Cardiac muscle cell (in vitro differentiated cells and primary cell): ENCODE measurements at places on chromosomes 1 and 21.

GRCh38 chr1:185699874-185700273 is 34.3 kb upstream of the HMCN1 start:
- no peak for DNase-seq

DNA sequence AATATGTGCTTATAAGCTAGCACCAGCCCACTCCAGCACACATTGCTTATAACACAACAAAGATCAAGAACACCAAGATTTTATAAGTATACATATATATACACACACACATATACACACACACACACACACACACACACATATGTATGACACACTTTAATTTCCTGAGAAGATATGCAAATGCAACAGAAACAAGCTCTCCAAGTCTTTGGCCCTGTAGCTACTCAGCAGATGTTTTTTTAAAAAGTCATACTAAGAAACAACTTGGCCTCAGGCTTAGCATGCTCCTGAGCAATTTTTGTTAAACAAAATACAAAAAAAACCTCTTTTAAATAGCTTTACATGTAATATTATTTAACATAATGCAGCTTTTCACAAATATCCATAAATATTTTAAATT is 11.1 kb downstream of the TNFSF18 start:
- DNase-seq: peak; percentile 26

DNA sequence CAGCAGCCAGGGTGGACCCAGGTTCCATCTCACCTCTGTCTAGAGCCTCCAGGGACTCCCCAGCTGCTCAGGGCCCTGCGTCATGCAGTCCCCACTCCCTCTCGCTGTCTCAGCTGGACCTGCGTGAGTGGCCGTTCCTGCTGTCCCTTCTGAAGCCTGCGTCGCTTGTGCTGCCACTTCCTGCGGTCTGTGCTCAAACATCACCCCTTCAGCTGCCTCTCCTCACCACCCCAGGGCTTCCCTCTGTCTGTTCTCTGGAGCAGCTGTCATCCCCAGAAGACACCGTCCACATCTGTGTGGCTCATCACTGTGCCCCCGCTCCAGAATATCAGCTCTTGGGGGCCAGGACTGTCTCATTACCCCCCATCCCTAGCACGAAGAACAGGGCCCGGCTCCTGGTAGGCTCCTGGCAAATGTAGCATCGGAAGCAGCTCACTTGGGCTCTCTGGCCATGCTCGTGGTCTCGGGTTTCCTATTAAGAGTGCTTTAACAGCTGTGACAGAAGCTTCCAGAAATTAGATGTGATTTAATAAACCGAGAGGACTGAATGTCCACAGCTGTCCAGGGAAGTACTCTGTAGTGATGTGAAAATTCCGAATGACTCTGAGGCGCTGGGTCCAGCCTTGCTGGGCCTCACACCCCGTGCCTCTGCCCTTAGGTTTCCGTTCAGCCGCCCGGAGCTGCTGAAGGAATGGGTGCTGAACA is 3.3 kb downstream of the THAP3 start:
- no peak for DNase-seq

GRCh38 chr1:214494706-214495105 is 56.7 kb downstream of the PTPN14 start:
- DNase-seq: no peak

GRCh38 chr21:26236281-26236680 is 65.7 kb upstream of the APP start:
- no peak for DNase-seq

DNA sequence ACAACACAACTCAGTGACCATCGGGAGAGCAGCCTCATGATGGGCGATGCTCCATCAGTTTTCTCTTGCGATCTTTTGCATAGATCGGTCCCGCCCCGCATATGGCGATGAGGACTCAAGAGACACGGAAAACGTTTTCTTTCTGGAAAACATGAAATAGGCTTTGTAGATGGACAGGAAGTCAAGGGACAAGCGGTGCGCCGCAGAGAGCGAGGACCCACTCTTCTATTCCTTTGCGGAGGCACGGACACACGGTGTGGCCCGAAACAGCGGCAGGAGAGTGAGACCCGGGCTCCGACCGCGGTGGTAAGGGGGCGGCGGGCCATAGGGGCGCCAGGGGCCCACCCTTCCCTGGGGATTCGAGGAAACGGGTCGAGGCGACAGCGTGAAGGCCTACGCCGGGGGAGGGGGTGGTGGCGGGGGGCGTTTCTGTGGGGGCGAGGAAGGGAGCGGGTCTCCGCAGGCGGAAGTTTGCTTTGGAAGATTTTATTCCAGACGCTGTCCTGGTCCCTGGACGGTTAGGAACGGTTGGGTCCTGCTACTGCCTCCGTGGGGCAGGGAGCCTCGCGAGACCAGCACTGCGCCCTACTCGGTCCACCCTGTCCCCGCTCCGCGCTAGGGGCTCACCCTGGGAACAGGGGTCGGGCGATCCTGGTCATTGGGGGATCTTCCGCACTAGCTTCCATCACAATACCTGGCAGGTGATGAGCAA is 796 bp upstream of the TDRKH start:
- DNase-seq: no peak

DNA sequence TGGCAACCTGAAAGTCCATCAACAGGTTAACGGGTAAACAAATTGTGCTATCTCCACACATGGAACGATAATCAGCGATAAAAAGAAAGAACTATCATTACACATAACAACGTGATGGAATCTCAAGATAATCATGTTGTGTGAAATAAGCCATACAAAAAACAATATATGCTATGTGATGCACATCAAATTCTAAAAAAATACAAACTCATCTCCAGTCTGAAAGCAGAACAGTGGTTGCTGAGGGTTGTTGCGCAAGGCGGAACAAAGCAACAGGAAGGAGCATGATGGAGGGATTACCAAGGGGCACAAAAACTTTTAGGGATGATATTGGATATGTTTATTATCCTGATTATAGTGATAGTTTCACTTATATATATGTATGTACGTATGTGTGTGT is 324.8 kb downstream of the VAV3 start:
- DNase-seq: no peak

GRCh38 chr1:46034601-46035516 is 97.6 kb downstream of the PIK3R3 start:
- DNase-seq: no peak

GRCh38 chr1:227559926-227560325 is 3.4 kb upstream of the ZNF678 start:
- DNase-seq: peak; percentile 12

DNA sequence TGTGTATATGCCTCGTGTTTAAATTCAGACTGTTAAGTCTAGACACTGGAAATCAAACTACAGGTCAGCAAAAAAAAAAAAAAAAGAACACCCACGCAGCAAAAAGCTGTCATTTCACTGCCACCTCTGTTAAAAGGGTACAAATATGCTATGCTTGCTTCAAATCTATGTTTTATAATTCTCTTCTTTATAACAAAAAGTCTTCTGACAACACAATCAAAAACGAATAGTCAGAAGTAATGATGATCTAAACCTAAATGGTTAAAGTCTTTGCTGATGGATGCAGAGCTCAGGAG is 438.9 kb downstream of the SMYD3 start:
- DNase-seq: no peak

GRCh38 chr1:9284061-9284460 is 8.6 kb upstream of the SPSB1 start:
- DNase-seq: no peak

DNA sequence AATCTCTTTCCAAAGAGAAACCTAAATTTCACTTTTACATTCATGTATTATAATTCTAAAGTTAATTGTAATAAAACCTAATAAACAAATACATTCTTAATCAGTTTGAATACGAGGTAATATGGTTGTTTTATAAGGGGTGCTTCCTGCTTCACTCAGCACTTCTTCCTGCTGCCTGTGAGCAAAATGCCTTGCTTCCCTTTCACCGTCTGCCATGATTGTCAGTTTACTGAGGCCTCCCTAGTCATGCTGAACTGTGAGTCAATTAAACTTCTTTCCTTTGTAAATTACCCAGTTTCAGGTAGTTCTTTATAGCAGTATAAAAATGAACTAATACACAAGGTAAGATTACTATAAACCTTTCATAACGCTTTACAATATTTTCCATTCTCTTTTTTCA is 491.1 kb upstream of the LRRC7 start:
- no peak for DNase-seq

GRCh38 chr1:153277852-153278251 is 18.4 kb downstream of the LORICRIN start:
- no peak for DNase-seq

DNA sequence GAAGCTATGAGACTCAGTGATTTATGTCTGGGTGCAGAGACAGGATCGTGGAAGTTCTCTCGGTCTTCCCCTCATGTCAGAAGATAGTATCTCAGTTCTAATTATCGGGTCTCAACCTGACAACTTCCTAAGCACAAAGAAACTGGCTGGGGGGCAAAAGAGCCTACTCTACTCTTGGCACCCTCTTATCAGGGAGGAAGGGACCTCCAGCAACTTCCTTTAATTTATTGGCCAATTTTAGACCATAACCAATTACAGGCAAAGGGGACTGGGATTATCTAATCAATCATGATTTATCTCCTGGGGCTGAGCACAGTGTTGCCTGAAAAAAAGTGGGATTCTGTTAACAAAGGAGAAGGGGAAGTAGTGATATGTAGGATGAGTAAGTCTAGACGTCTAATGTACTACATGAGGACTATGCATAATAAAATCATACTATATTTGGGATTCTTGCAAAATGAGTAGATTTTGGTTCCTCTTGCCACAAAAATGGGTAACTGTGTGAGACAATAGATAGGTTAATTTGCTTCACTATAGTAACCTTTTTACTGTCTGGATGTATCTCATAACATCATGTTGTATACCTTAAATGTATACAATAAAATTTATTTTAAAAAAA is 98.8 kb downstream of the ZFYVE9 start:
- no peak for DNase-seq

DNA sequence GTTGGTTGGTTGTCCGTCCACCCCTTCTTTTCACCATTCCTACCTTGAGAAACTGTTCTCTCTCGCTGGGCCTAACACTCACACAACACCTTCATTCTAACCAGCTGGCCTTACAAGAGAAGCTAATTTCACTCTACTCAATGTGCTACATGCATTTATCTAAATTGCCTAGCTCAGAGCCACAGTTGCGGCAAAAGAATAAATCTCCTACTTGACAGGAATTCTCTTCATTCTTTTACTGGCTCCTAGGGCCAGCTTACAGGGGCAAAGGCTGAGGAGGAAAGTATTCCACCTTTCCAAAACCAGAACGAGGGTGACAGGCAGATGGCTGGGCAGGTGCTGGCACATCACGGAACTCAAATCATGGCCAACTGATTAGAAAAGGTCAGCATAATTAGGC is 6.5 kb downstream of the F3 start:
- no peak for DNase-seq

- no peak for DNase-seq
Observed at GRCh38 chr1:155010211-155010918, 7.8 kb downstream of the ZBTB7B start.

GRCh38 chr21:37294679-37295078 is 27.5 kb upstream of the VPS26C start:
- peak; percentile 29 for DNase-seq

- DNase-seq: no peak
Observed at GRCh38 chr21:42609811-42610210, 43.6 kb upstream of the PDE9A start.

DNA sequence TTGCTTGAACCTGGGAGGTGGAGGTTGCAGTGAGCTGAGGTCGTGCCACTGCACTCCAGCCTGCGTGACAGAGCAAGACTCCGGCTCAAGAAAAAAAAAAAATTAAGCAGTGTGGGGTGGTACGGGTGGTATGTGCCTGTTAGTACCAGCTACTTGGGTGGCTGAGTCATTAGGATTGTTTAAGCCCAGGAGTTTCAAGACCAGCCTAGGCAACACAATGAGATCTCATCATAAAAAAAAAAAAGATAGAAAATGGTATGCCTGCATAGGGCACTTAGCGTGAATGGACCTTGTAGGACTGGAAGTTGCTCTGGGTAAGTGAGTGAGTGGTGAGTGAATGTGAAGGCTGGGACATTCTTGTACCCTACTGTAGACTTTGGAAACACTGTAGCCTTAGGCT is 37.0 kb downstream of the TBCE start:
- DNase-seq: no peak

DNA sequence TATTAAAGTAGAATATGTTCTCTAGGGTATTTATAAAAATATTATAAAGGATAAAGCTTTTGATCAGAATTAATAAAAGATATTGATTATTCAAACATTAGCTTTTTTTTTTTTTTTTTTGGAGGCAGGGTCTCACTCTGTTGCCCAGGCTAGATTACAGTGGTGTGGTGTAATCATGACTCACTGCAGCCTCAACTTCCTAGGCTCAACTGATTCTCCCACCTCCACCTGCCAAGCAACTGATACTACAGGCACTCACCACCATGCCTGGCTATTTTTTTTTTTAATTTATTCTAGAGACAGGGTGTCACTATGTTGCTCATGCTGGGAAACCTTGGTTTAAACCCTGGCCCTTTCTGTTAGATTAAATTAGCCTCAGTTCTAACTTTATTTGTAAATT is 188.3 kb downstream of the CLEC20A start:
- no peak for DNase-seq

DNA sequence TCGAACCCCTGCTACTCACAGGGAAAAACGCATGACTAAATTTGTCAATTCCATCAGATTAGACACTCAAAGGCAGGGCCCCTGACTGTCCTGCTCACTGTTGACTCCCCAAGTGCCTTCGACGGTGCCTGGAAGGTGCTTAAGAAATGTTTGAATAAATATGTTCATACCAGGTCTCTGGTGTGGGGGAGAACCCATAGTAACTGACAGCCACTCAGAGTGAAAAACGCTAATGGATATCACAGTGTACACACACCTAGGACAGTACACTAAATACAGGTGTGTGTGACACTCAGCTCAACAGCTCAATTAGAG is 39.7 kb upstream of the WASF2 start:
- no peak for DNase-seq

GRCh38 chr1:150925080-150925479 is 1.1 kb upstream of the SETDB1 start:
- no peak for DNase-seq
